Cardiac septum (tissue), 1 donor: ENCODE measurements at places on chromosomes 7 and 10. TPM values are rescaled to one million over a fixed set of nuclear protein-coding genes. Genes with fewer than 3 reads are reported as not detected.

CTTNBP2 gene
- total RNA-seq = 2.2 TPM

IGFBP1 gene
- total RNA-seq = not detected

CLCN1 gene
- total RNA-seq = not detected

MNX1 gene
- total RNA-seq = not detected

CTAGE4 gene
- 0.24 TPM for total RNA-seq

SCART1 gene
- total RNA-seq = 1.0 TPM

DNA sequence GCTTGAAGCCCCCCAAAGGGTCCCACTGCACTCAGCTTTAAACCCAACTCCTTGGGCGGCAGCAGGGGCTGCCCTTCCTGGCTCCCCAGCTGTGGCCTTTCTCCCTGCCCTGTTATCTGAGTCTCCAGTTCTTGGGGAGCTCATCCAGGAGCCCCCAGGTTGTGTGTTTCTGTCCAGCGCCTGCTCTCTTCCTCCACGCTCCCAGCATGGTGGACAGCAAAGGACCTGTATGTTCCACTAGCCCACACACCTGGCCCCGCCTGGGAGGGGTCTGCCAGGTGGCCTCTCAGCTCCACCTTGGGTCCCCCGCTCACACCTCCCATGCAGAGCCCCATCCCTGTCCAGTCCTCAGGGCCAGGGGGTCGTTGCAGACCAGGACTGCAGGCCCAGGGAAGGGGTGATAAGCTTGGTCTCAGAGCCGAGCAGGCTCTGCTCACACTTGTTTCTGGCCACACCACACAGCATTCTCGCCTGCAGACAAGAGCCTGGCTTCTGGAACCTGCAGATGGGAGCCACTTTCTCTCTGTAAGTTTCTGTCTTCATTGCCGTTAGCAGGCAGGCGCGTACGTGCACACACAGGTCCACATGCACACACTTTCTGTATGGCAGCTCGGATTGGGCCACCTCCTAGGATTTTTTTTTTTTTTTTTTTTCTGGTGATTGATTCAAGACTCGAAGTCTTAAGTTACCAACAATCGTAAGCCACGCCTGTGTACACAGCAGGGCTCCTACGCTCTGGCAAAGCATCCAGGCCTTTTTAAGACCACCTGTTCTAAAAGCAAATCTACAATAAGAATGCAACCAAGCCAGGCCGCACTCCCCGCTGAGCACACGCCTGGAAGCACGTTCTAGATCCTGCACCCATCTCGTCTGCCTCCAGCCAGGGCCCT, 104.6 kb downstream of the CYTH3 start:
- DNase-seq = peak; percentile 72

DNA sequence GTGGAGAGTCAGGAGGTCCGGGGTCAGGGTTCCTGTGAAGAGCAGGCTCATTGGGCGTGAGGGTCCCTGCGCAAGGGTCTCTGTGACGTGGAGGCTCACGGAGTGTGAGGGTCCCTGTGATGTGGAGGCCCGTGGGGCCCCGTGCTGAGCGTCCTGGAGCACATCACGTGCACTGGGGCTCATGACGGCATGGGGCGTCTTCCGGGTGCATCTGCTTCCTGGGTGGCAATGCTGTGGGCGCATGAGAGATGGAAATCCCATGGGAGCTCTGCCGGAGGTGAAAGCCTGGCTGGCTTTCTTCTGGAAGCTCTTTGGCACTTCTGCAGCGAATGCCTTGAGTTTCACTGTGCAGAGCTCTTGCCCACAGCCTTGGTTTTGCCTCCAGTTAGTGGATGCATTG, 71.4 kb downstream of the WDR37 start:
- DNase-seq = no peak

GRCh38 chr10:1715821-1716220, 21.5 kb downstream of the ADARB2 start:
- DNase-seq = no peak

DNA sequence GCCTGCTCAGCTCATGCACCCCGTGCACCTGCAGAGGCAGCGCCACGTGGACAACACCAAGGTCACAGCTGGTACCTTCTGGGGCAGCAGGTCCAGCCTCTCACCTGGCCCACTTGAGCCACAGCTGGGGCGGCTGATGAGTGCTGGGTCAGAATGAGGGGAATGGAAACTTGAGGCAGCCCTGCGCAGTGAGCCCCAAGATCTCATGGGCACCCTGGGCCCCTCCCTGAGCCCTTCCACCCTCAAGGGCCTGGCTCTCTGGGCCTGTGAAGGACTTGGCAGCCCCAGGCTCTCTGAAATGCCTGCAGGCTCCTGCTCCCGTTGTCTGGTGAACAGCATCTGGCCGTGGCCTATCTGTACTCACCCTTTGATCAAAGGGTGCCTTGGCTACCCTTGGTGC, 112.7 kb downstream of the TCERG1L start:
- peak; percentile 51 for DNase-seq

DNA sequence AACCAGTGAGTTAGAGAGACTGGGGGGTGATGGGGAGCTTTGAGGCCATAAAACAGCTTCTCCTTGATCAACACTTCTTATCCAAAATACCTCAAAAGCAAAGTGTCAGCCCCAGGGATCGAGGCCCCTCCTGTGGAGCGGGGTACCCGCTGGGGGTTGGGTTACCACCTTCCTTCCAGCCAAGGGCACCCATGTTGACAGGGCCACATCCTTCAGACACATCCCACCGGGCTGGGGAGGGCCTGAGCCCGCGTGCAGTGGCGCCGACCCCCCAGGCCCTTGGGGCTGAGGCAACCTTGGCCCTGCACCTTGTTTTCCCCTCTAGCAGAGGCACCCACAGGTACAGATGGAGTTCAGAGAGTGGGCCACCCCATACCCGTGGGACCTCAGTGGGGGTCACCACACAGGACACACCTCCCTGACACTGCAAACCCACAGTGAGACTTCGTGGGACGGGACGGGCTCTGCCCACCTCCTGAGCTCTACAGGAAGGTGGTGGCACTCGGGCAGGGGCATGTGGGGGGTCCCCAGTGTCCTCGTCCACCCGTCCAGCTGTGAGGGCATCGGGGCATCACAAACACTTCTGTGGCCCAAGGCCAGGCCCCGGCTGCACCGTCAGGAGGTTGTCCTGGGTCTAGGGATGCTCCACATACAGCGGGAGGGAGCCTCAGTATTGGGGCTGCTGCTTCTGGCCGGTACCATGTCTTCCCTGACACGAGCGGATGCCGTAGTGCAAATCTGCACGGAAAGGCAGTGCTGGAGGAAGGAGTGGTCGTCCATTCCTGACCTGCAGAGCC, 10.7 kb downstream of the DPYSL4 start:
- peak; percentile 51 for DNase-seq

- no peak for DNase-seq
These were observed 63.0 kb upstream of the EGFR start for GRCh38 chr7:54955696-54956420.

GRCh38 chr7:131074043-131074442, 253.6 kb upstream of the MKLN1 start:
- DNase-seq = no peak

GRCh38 chr10:97178074-97178473, 7.7 kb downstream of the SLIT1 start:
- no peak for DNase-seq

DNA sequence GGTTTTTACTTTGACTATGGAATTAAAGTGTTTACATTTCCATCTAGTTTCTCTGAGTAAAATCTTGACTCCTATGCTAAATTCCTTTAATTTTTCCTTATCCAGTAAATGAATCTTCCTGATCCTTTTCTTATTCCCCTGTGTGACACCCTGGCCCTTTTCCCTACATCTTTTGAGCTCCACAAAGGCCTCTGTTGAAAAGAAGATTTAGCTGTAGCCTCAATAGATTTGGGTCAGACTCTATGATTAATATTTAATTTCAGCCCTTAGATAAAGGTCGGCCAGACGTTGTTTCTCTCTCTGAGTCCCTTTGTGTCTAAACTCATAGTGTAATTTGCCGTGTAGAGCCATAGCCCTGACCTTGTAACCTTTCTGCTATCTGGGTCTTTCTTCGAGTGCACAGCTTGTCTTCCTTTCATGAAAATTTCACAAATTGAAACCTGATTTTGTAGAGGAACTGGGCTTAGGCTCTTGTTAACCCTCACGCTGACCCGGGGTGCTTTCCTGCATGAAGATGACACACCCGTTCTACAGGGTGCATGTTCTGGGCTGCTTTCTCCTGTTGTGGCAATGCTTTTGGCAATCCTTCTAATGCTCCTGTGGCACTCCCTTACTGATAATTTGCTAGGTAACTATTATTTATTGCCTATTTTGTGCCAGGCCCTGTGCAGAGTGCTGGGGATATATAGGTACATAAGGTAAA, 21.2 kb downstream of the LSMEM1 start:
- no peak for DNase-seq
